NCI-H2081 treated with DMSO at 0.1 percent for 48 hours (cell line): ENCODE measurements at places on chromosomes 4 and X.

DNA sequence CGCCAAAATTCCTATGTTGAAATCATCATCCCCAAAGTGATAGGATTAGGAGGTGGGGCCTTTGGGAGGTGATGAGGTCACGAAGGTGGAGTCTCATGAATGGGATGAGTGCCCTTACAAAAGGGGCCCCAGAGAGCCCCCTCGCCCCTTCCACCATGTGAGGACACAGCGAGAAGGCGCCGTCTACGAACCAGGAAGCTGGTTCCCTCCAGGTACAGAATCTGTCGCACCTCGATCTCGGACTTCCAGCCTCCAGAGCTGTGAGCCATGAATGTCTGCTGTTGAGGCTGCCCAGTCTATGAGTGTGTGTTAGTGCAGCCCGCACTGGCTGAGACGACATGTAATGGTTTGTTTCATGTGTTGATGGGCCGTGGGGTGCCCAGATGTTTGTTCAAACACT is 60.3 kb downstream of the PRKX start:
- no peak for DNase-seq

GRCh38 chrX:108117988-108118387 is 26.4 kb downstream of the ATG4A start:
- no peak for DNase-seq

DNA sequence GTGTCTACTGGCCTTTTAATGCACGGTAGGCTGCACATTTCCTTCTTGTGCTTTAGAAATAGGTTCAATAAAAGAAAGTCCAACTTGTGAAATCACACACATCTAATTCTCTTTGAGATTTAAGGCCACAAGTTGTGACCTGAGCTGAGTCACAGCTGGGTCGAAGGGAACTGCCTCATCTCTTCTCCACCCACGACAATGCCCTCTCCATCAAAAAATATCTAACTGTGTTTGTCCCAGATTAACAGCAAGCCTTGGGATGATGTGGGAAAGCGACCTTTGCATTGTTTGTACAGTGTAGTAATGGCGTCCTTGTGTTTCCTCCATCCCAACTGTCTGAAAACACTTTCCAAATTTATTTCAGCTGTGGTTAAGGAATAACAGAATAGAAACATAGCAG is 168.9 kb downstream of the AMELX start:
- DNase-seq = no peak

DNA sequence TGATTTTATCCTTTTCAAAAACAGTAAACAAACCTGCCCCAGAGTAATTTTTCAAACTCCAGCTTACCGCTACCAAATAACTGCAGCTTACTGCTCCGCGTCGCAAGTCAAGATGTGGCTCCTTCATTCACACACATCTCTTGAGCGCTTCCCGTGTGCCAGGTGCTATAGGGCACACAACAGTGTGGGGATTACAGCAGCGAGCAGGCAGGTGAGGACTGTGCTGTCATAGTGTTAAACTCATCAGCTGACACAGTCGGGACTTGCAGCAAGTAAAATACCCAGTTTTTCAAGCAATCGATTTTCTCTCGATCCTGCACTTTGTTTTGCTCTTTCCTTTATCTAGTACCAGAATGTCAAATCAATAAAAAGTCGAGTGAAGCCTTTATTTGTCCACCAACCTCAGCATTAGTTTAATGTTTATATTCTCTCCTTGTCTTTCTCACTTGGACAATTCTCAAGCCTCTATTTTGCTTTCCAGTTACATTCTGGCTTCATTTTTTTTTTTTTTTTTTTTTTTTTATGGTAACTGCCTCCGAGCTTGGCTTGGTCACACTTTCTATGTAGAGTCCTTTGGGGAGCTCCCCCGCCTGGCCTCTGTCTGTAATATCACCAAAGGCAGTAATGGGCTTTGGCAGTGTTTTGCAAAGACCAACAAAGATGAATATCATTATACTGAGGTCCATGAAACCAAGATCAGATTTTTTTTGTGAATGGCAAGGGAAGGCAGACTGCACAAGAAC is 8.3 kb upstream of the ASB5 start:
- DNase-seq = no peak

DNA sequence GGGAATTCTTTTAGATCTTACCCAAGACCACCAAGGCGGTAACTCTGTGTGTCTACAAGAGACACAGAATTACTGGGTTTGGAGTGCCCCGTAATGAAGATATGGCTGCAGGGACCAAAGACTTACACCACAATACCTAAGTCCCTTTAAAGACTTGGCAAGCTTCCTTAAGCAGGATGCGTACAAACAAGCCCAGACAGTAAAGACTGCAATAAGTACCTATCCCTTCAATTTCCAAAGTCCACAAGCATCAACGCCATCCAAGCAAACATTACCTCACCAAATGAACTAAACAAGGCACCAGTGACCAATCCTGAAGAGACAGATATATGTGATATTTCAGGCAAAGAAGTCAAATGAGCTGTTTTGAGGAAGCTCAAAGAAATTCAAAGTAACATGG is 42.3 kb upstream of the RNF128 start:
- DNase-seq = no peak

GRCh38 chr4:125045311-125045710 is 269.4 kb upstream of the FAT4 start:
- DNase-seq = no peak

DNA sequence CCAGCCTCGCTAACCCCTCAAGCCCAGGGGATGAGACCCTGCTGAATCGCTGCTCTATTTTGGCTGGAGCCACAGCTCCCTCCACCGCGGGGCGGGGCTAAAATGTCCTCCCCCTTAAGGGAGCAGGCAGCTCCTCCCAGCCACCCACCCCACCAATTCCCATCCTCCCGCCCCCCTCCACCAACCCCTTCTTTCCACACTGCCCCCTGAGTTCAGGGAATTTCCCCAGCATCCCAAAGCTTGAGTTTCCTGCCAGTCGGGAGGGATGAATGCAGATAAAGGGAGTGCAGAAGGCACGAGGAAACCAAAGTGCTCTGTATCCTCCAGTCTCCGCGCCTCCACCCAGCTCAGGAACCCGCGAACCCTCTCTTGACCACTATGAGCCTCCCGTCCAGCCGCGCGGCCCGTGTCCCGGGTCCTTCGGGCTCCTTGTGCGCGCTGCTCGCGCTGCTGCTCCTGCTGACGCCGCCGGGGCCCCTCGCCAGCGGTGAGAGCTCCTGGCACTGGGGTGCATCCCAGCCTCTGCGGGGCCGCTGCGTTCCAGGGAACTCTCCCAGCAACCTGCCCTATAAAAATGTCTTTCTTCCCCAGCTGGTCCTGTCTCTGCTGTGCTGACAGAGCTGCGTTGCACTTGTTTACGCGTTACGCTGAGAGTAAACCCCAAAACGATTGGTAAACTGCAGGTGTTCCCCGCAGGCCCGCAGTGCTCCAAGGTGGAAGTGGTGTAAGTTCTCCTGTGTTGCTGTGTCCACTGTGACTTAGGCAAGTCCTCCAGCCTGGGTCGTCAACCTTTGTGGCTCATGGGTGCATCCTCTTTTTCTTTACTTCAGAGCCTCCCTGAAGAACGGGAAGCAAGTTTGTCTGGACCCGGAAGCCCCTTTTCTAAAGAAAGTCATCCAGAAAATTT is at the start of gene CXCL6:
TSS of gene CXCL6 (plus strand) at position 306 of the 907 bp plus-strand sequence. CDS start at position 379, 73 bp downstream.
- DNase-seq = no peak

DNA sequence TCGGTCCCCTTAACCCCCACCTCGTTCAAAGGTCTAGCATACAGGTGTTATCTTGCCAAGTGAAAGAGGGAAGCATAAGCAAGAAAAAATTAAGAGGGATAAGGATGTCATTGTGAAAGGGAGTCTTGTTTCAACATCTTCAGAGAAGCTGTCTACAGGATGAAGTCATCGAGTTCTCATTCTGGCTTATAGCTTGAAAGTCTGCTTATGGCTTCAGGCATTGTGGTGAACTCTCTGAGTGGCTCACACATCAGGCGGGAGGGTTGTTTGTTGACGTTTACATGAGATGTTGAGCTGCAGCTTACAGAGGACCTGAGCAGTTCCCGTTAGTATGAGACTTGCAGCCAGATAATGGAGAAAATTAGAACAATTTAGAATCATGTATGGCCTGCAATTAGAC is 16.6 kb downstream of the MAGEA9B start:
- DNase-seq = no peak

GRCh38 chr4:20084488-20084887 is 167.2 kb upstream of the SLIT2 start:
- DNase-seq = no peak

DNA sequence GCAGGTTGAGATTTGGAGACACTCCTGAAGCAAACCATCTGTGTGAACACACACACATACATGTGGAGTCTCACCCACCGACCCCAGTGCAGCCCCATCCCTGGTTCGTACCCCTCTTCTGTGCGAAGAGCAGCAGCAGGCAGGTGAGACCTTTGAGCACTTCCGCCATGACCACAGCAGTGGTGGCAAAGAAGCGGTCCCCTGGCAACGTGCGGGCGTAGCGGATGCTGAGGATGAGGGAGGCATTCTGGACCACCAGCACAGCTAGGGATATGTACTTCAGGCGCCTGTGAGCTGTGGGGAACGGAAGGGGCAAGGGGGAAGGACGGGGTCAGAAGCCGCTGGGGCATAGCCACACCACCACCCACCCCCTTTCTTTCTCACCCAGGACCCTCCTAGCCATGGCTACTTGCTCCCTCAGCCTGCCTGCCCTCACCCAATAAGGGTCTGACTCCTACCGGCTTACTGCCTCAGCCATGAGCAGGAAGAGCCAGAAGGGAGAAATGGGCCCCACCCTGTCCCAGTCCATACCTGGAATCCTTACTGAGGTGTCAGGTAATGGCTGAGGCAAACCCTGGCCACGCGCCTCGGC is 1.6 kb downstream of the SLC35A2 start:
- DNase-seq = no peak

DNA sequence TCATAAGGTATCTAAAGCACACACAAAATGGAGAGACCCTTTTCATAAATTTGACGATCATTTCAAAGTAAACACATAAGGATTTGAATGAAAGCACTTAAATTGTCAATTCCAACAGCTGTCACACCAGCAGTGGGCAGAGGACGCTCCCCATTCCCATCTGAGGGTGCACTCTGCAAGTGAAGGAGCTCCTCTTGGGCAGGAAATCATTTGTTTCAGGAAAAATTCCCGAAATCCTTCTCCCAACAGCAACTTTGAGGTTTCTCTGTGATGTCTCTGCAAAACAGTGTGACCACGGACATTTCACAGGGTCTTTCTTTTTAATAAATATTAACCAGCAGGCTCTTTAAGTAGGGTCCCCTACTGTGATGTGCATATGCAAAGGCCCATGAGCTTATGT is 111.0 kb downstream of the EPHA5 start:
- DNase-seq = no peak

- DNase-seq = no peak
Observed at GRCh38 chr4:128819082-128819742, 9.7 kb downstream of the JADE1 start.

- no peak for DNase-seq
Observed at GRCh38 chr4:3200423-3201090, 48.4 kb upstream of the MSANTD1 start.

- DNase-seq = no peak
Observed at GRCh38 chrX:21943460-21944135, 3.1 kb downstream of the SMS start.

DNA sequence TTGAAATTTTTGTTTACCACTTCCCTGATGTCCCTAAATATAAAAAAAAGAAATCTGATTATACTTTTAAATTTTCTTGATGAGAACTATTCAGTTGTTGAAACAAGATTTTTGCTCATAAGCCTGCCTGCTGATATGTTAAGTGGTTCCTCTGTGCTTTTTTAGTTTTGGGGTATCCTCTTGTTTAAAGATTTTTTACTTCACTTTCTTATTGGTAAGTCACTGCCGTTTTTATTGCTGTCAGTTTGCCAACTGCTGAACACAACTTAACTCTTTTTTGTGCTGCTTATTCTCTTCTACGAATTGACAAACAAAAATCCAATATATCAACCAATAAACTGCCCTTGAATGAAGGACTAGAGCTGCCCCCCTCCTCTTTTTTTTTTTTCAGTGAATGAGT is 39.5 kb downstream of the GUCY1A1 start:
- no peak for DNase-seq

DNA sequence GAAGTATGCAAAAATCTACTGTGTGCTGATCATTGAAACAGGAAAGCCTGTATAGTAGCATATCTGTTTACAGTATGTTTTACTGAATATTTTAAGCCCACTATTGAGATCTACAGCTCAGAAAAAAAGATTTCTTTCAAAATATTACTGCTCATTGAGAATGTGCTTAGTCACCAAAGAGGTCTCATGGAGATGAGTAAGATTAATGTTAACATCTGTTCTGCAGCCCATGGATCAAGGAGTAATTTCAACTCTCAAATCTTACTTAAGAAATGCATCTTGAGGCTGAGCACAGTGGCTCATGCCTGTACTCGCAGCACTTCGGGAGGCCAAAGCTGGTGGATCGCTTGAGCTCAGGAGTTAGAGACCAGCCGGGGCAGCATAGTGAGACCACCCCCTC is 3.3 kb downstream of the RNF4 start:
- DNase-seq = no peak

DNA sequence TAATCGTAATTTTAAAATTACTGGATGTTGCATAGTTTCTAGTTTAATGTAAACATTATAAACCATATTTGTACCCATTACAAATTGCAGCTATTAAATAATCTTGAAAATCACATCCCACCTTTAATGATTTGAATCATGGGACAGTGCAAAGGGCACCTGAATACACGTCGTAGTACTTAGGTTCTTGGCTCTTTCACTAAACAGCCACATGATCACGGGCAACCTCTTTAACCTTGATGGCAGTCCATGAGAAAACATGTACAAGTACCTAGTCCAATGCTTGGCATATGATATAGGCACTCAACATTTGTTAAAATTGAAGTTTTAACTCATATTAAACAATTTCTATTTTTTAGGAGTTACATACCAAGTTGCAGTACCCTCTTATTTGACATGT is 11.8 kb upstream of the FBXL5 start:
- no peak for DNase-seq

DNA sequence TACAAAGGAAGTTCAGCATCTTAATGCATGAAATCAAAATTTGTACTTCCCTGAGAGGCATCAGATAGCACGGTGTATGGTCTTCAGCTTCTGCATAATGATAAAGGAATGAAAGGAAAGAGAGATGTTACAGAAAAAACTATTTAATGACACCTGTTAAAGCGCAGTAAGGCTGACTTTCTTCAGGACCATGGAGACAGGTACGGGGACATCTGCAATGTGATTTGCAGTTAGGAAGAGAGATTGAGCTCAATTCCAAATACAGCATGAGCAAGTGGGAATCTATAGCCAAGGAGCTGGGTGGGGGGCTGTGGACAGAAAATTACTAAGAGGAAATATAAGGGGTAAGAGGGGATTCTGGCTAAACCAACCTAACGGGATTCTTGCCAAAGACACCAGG is 39.3 kb downstream of the TMEM150C start:
- no peak for DNase-seq

- DNase-seq = no peak
Observed at GRCh38 chr4:97252615-97253154, 890.6 kb downstream of the STPG2 start.

- DNase-seq = no peak
Observed at GRCh38 chr4:105145156-105145902, 1.3 kb upstream of the TET2 start.
